Naive B cell (primary cell): ENCODE measurements at places on chromosomes 1 and 21.
A peak's percentile ranks its signal among the peaks of the same experiment; 100 is the strongest.

DNA sequence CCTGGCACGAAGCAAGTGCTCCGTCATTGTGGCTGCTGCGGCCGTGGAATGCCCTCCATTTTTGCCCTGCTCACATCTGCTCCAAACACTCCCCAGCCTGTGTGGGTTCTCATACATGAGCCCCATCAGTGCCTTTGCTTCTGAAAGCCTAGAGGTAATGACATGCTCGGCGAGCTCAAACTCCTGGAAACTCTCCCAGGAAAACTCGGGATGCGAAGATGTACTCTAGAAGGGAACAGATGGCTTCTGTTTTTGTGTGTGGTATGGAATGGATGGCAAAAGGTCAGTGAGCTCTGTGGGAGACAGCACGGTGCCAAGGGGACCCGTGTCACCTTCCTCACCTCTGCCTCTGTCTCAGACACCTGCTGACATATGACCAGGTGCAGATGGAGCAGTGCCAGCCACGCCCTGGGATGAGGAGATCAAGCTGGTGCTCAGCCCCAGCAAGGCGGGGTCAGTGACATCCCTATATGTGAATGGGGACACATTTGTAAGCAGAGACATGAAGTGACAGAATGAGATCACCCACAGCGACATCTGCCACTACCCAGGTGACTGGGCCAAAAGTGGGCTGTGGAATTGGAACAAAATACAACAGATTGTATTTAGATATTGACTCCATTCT lies 84.1 kb upstream of the COX20 start:
- no peak for DNase-seq

GRCh38 chr1:221031458-221032203 lies 152.4 kb downstream of the HLX start:
- DNase-seq: no peak

- no peak for DNase-seq
These were observed 58.1 kb downstream of the SERBP1 start for GRCh38 chr1:67372136-67372535.

- DNase-seq: no peak
These were observed 21.0 kb downstream of the MMEL1 start for GRCh38 chr1:2611621-2612437.

GRCh38 chr1:53388963-53389362 lies 61.1 kb upstream of the LRP8 start:
- DNase-seq: no peak

DNA sequence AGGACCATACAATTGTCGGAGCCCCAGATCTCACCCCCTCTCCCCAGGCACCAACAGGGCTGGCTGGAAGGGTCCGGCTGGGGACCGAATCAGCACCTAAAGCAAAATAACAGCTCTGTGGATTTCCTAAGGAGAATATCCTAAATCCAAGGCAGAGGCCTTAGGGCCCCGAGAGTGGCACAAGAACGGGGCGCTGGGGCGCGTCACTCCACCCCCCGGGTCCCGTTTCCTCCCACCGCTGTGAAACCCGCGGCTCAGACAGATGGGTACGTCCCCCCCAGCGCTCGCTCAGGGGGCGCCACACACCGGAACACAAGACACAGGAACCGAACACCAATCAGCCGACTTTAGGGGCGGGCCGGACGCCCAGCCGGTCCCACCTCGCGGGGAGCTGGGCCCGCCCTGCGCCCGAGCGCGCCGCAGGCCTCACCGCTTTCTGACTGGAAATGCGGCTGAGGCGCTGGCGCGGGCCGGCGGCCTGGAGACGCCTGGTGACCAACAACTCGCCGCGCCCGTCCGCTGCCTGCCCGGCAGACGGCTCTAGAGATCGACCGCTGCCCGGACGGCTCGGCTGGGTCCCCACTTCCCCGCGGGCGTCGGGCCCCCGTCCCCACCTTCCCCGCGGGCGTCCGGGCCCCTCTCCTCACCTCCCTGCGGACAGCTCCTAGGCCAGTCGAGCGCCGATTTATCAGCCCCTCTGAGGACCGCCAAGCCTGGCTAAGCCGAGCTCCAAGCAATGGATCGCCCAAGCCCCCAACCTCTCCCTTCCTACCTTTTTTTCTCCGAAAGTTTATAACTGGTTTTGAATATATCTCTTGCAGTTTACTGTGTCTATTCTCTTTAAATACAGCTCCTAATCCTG lies at the start of gene HFM1:
TSS of gene HFM1 (minus strand) at position 687 of the 862 bp plus-strand sequence. CDS start 3,755 bp downstream, outside the sequence.
- peak; percentile 73 for DNase-seq

- DNase-seq: no peak
These were observed 144.9 kb upstream of the SOD1 start for GRCh38 chr21:31514598-31514997.

GRCh38 chr21:15014221-15014620 lies 50.6 kb downstream of the NRIP1 start:
- DNase-seq: no peak

- DNase-seq: peak; percentile 18
These were observed 72.4 kb downstream of the ZNF281 start for GRCh38 chr1:200337410-200337809.

DNA sequence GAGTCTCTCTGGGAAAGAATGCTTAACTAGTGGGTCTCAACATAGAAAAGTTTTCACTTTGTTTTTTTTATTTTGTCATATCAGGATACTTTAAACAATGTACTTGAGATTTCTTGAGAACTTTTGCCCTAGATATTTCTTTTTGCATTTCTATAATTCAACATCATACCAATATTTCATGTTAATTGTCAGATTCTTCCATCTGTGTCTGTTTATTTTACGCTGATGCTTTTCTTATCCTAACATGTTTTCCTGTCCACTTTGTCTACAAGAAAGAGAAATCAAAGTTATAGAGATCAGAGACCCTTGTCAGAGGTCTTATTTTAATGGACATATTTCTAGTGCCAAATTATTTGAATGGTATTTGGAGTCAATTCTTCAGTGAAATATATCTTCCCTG lies 95.5 kb upstream of the B3GALT2 start:
- no peak for DNase-seq

DNA sequence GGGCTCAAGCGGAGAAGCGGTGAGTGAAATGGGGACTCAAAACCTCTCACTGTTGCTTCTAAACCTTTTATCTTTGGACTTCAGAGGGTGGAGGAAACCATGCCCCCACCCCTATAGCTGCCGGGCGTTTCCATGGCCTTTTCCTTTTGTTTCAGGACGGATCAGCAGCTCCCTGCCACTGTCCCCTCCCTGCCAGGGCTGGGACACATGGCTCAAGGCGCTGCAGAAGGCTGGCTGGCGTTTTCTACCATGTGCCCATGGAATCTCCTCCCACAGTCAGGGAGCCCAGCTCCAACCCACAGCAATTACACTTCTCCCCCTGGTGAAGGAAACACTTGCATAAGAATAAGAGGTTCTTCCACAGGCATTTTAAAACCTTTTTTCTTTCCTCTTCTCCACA lies 812.7 kb downstream of the PLA2G4A start:
- no peak for DNase-seq

DNA sequence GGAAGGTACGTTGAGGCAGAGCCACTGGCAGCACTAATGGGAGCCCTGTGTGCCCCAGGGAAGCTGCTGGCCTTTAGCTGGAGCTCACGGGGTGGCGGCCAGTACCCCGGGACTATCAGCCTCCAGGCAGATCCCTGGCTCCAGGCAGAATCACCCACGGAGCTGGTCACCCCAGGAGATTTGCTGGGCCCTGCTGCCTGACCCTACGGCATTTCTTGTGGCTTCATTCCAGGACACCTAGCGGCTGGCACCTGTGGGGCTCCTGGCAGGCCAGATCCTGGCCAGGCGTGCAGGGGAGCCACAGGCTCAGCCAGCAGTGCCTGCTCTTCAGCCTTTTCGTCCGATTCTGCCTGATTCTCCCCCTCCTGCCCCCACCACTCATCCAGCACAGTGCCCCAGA lies 7.1 kb downstream of the PADI1 start:
- no peak for DNase-seq

GRCh38 chr1:25006770-25007169 lies 76.7 kb upstream of the RUNX3 start:
- no peak for DNase-seq

- DNase-seq: no peak
These were observed 36.5 kb upstream of the SAMD13 start for GRCh38 chr1:84264961-84265360.

DNA sequence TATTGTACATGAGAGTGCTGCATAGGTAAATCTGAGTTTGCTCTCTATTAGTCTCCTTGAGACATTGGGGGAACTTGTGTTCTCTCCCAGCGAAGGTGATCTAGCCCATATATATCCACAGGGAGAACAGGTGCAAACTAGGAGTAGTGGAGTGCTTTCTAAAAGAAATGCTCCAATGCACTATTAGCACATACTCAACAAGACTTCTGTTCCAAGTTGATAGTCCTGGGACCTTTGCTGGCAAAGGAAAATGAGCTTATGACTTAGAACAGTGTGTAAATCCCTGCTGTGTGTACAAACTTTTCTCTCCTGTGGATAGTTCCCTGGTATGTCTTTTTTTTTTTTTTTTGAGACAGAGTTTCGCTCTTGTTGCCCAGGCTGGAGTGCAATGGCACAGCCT lies 25.5 kb downstream of the CFAP126 start:
- no peak for DNase-seq

GRCh38 chr21:44998621-44999427 lies 59.0 kb downstream of the SLX9 start:
- no peak for DNase-seq

DNA sequence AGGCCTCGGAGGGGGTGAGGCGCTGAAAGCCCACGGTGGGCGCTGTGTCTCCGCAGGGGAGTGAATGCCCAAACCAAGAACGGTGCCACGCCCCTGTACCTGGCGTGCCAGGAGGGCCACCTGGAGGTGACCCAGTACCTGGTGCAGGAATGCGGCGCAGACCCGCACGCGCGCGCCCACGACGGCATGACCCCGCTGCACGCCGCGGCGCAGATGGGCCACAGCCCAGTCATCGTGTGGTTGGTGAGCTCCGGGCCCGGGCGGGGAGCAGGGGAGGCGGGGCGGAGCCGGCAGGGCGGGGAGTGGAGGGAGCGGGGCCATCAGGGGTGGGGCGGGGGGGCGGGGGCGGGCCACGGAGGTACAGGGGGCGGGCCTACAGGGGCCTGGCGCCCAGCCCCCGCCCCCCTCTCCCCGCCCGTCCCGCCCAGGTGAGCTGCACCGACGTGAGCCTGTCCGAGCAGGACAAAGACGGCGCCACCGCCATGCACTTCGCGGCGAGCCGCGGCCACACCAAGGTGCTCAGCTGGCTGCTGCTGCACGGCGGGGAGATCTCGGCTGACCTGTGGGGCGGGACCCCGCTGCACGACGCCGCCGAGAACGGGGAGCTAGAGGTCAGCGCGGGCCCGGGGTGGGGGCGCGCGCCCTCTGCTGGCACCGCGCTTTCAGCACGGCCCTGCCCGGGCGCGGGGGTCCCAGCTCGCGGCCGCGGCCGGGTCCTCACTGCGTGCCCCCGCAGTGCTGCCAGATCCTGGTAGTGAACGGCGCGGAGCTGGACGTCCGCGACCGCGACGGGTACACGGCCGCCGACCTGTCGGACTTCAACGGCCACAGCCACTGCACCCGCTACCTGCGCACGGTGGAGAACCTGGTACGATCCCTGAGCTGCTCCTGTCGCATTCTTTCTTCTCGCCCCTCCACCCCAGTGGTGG lies 15.9 kb downstream of the ESPN start:
- DNase-seq: peak; percentile 37

- DNase-seq: no peak
These were observed 14.9 kb upstream of the LRRC3 start for GRCh38 chr21:44440241-44441040.

DNA sequence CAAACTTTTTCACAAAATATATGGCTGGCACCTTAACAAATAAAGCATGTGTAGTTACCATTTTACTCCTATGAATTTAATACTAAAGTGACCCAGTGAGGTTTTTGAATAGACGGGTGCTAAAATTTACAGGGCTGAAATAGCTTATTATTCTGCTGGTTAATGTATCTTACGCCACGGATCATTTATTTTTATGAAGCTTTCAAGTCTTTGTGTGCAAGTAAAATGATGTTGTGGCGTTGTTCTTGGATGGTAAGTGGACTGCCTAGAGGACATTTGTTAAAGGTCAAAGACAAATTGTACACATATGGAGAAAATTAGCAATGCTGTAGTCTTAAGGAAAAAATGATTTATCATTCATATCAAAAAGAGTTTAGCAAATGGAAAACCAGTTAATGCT lies 22.8 kb downstream of the INSL5 start:
- DNase-seq: no peak

- no peak for DNase-seq
These were observed 2.2 kb downstream of the PALMD start for GRCh38 chr1:99648107-99648506.

DNA sequence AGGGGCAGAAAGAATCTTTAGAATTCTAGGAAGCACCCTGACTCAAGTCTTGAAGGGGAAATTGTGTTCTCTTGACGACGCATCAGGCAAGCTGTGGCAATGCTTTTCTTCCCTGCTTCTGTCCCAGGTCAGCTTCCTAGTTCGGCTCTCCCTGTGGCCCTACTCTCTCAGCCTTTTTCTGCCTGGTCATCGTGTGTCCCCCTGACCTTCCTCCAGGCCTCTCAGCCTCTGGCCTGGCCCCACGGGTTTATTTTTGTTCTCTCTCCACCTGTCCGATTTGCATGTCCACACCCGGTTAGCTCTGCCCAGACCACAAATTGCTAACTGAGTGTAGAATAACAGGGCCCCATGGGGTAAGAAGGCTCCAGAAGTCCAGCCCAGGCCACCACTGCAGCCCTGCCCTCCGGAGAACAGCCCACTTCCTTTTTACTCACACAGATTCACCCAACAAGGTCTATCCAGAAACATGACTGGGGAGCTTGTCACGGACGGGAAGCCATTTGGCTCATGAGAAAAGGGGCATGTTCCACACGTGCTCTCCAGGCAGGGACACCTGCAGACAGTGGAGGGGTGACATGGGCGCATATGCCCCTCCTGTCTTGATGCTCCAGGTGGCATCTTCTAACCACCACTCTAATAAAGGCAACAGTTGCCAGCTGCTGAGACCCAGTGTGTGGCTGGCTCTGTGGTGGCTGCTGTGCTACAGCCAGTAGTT lies 9.8 kb downstream of the KCNN3 start:
- peak; percentile 46 for DNase-seq

DNA sequence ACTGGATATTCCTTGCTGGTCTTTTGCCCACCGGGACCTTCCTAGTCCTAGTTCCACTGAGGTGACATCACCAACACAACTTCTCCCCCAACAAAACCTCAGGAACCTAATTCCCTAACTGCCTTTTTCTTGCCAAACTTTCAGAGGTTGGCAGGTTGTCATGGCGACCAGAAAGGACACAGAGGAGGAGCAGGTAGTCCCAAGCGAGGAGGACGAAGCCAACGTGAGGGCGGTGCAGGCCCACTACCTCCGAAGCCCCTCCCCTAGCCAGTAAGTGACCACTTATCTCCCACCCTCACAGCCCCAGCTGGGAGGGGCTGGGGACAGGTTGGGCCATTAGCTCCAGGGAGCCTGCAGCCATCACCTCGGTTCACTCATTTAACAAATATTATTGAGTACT lies 815 bp downstream of the STYXL2 start:
- DNase-seq: no peak
